ENCODE measurements at places on chromosomes 4 and X. TPM values are rescaled to one million over a fixed set of nuclear protein-coding genes. Genes with fewer than 3 reads are reported as not detected.

The RBMX2 gene
- 9.2 TPM for total RNA-seq

The MAGEA10 gene
- not detected for total RNA-seq

DNA sequence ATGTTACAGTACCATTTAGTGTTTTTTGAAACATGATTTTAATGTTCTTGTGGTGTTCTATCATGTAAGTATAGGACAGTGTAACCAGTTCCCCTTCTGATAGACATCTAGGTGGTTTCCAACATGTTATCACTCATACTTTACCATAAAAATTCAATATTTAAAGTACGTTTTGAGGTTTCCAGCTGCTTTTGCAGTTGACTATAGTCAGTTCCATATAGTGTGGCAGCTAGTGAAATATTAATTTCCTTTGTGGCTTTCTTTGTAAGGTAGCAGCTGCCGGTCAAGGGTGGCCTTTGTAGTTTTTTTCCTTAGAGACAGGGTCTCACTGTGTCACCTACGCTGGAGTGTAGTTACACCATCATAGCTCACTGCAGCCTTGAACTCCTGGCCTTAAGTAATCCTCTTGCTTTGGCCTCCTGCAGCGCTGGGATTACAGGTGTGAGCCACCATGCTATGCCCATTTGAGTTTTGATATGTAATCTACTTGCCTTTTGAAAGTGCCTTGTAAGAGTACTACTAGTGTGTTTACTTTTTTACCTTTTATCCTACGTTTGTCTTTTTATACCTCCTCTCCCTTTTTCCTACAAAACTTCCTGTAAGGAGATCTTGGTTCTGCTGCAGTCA lies 63.0 kb downstream of the ARHGAP10 start:
- no peaks in the 10 kb centered on the region for H3K27me3 ChIP-seq
- H3K27ac ChIP-seq: no peak overlapping the region
- H3K4me1 ChIP-seq: no peaks in the 10 kb centered on the region
- H3K36me3 ChIP-seq: no peaks in the 10 kb centered on the region
- H3K4me3 ChIP-seq: no peak overlapping the region

DNA sequence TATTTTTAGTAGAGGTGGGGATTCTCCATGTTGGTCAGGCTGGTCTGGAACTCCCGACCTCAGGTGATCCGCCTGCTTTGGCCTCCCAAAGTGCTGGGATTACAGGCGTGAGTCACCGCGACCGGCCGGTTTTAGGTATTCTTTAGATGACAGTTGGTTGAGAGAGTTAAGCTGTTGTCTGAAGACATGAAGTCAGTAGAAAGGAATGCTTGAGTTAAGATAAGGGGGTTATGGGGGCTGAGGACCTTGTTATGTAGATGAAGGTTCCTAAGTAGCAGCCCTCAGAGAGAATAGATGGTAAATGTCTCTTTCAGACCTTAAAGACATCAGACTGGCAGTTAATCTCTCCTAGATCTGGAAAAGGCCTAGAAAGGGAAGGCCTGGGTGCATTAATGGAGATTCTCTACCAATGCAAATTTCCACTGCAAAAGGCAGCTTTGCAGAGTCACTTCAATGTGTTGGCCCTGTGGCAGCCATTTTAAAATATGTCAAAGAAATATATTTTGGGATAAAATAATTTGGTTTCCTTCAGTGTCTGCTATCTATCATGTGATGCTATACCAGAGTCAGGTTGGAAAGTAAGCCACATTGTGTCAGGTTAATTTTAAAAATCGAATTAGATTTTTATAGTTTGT lies 6.4 kb upstream of the ZNF674 start:
- H3K36me3 ChIP-seq: no peaks in the 10 kb centered on the region
- no peak overlapping the region for H3K27ac ChIP-seq
- H3K27me3 ChIP-seq: no peaks in the 10 kb centered on the region
- no peak overlapping the region for H3K4me3 ChIP-seq
- DNase-seq: no peak

GRCh38 chr4:67638136-67638535 lies 62.8 kb downstream of the UBA6 start:
- no peak for DNase-seq
- H3K36me3 ChIP-seq: no peaks in the 10 kb centered on the region
- no peaks in the 10 kb centered on the region for H3K27me3 ChIP-seq
- H3K4me3 ChIP-seq: no peak overlapping the region
- H3K4me1 ChIP-seq: no peaks in the 10 kb centered on the region

- no peak for DNase-seq
- no peaks in the 10 kb centered on the region for H3K27me3 ChIP-seq
- no peaks in the 10 kb centered on the region for H3K4me1 ChIP-seq
- H3K27ac ChIP-seq: no peak overlapping the region
Observed at GRCh38 chr4:140789759-140790158, 33.6 kb upstream of the TBC1D9 start.

DNA sequence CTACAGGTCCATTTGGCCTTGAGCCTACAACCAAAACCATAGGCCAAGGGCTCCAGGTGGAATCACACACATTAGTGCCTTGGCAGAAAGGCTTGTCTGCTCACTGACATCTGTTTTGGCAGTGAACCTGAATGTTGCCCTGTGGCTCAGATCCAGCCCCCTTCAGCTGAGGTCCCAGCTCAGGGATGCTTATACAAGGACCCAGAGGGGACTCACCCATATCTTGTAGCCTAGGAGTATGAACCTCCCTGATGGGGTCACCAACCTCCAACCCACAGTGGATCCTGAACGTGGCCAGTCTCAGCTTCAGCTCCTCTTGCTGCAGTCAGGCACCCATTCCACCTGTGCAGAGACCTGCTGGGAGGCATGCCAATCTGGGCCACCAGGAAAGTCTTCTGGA lies 50.8 kb upstream of the HMX1 start:
- no peaks in the 10 kb centered on the region for H3K4me1 ChIP-seq
- H3K4me3 ChIP-seq: no peak overlapping the region
- no peaks in the 10 kb centered on the region for H3K27me3 ChIP-seq
- no peak overlapping the region for H3K27ac ChIP-seq
- H3K36me3 ChIP-seq: no peaks in the 10 kb centered on the region

DNA sequence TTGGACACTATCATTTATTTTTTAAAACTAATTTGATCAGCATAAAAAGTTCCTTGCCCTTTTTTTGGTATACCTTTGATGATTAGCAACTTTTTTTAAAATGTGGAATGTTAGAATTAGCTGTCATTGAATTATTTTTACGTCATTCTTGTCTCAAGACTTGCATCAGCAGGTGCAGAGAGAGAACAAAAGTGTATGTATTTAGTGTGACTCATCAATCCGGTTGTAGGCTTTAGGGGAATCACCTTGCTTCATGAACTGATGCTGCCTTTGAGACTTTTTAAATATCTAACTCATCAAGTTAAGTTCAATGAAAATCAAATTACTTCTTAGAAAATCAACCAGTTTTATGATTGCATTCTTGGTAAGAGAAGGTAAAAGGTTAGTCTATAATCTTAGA lies 125.1 kb downstream of the ARX start:
- H3K4me3 ChIP-seq: no peak overlapping the region
- no peak overlapping the region for H3K27ac ChIP-seq
- H3K27me3 ChIP-seq: no peaks in the 10 kb centered on the region

DNA sequence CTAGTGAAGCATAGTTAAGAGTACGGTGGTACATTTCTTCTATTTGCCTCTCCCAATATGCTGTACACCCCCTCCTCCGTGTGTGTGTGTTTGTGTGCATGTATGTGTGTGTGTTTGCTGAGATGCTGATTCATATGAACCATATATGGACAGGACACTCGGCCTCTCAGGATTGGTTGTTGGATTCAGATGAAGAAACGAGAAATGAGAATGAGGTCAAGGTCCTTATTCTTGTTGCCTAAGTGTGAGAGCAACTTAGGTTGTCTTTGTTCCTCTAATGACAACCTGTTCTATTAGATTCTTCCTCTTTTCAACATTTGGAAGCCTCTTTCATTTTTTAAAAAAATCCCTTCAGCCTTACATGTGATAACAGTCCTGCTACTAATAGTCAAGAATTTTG lies 1387.6 kb downstream of the STIM2 start:
- no peaks in the 10 kb centered on the region for H3K4me1 ChIP-seq
- no peak for DNase-seq
- H3K27ac ChIP-seq: no peak overlapping the region
- no peaks in the 10 kb centered on the region for H3K36me3 ChIP-seq
- H3K4me3 ChIP-seq: no peak overlapping the region
- H3K27me3 ChIP-seq: no peaks in the 10 kb centered on the region

GRCh38 chrX:148363471-148364235 lies 136.8 kb upstream of the AFF2 start:
- H3K36me3 ChIP-seq: no peaks in the 10 kb centered on the region
- no peak overlapping the region for H3K4me3 ChIP-seq
- no peak overlapping the region for H3K27ac ChIP-seq
- H3K4me1 ChIP-seq: no peaks in the 10 kb centered on the region
- no peaks in the 10 kb centered on the region for H3K27me3 ChIP-seq

GRCh38 chr4:159096434-159096833 lies 6.4 kb upstream of the RAPGEF2 start:
- H3K4me1 ChIP-seq: no peaks in the 10 kb centered on the region
- H3K27ac ChIP-seq: no peak overlapping the region
- H3K27me3 ChIP-seq: no peaks in the 10 kb centered on the region
- no peaks in the 10 kb centered on the region for H3K36me3 ChIP-seq

The AWAT2 gene
- total RNA-seq: not detected

The UGT2A2 gene
- not detected for total RNA-seq

DNA sequence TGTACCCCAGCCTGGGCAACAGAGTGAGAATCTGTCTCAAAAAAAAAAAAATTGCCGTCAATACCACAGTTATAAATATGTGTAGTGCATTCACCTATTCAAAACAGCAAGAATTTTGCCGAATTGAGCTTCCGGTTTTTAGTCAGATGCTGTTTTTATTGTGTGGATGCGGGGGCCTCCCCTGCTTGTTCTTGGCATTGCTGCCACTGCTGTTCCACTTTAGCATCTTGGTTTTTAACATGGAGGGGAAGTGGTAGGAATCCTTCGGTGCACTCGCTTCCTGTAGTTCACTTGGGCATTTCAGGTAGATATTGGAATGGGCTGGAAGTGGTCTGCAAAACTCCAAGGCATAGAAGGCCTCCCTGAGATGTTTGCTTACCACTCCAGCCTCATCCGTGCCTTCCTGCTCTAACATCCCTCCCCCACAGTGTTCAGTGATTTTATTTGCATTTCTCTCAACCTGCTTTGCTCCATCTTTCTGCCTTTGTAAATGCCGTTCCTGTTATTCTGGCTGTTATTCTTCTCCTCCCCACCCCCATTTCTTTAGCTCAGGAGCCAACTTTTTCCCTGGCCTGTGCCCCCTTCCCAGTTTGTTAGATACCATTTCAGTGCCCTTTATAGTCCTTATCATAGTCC lies 25.5 kb downstream of the MOB1B start:
- DNase-seq: no peak
- no peaks in the 10 kb centered on the region for H3K36me3 ChIP-seq
- H3K27ac ChIP-seq: no peak overlapping the region
- H3K4me1 ChIP-seq: no peaks in the 10 kb centered on the region
- no peak overlapping the region for H3K4me3 ChIP-seq

DNA sequence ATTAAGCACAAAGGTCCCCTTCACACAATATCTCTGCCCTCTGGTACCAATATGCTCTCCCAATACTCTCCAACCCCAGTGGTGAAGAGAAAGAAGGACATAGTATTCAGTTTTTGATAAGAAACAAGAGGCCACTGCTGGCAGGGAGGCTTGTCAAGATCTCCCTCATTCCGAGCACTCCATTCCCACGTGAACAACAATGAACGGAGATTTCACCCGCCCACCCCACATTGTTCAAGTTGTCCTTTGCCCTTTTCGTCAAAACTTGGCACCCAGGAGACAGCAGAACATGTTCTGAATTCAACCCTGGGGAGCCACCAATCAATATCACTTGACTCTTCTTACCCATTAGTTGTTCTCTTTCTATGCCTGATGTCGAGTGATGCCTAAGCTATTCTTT lies 54.2 kb upstream of the SLC25A4 start:
- H3K36me3 ChIP-seq: no peaks in the 10 kb centered on the region
- H3K4me1 ChIP-seq: no peaks in the 10 kb centered on the region
- no peak overlapping the region for H3K4me3 ChIP-seq
- H3K27me3 ChIP-seq: peaks cover 4% of the 10 kb centered on the region
- no peak for DNase-seq

The MEPE gene
- total RNA-seq: not detected

- no peak for DNase-seq
- no peaks in the 10 kb centered on the region for H3K27me3 ChIP-seq
- no peak overlapping the region for H3K4me3 ChIP-seq
Observed at GRCh38 chrX:115946059-115946458, 224.5 kb upstream of the AGTR2 start.

The RNF212 gene
- 2.3 TPM for total RNA-seq

The RAB33A gene
- total RNA-seq: not detected

GRCh38 chr4:169167957-169168858 lies 102.5 kb downstream of the SH3RF1 start:
- H3K36me3 ChIP-seq: no peaks in the 10 kb centered on the region
- DNase-seq: no peak
- H3K27me3 ChIP-seq: no peaks in the 10 kb centered on the region
- no peak overlapping the region for H3K27ac ChIP-seq

The TNIP3 gene
- total RNA-seq: not detected

The CCDC120 gene
- total RNA-seq: 2.0 TPM

- H3K27me3 ChIP-seq: no peaks in the 10 kb centered on the region
- no peak for DNase-seq
- no peaks in the 10 kb centered on the region for H3K4me1 ChIP-seq
- H3K36me3 ChIP-seq: no peaks in the 10 kb centered on the region
- H3K4me3 ChIP-seq: no peak overlapping the region
- no peak overlapping the region for H3K27ac ChIP-seq
Observed at GRCh38 chr4:74118600-74119338, 19.8 kb upstream of the CXCL2 start.

- H3K27ac ChIP-seq: no peak overlapping the region
- H3K4me3 ChIP-seq: no peak overlapping the region
- no peak for DNase-seq
- H3K4me1 ChIP-seq: no peaks in the 10 kb centered on the region
Observed at GRCh38 chr4:148359769-148360168, 82.4 kb downstream of the NR3C2 start.

DNA sequence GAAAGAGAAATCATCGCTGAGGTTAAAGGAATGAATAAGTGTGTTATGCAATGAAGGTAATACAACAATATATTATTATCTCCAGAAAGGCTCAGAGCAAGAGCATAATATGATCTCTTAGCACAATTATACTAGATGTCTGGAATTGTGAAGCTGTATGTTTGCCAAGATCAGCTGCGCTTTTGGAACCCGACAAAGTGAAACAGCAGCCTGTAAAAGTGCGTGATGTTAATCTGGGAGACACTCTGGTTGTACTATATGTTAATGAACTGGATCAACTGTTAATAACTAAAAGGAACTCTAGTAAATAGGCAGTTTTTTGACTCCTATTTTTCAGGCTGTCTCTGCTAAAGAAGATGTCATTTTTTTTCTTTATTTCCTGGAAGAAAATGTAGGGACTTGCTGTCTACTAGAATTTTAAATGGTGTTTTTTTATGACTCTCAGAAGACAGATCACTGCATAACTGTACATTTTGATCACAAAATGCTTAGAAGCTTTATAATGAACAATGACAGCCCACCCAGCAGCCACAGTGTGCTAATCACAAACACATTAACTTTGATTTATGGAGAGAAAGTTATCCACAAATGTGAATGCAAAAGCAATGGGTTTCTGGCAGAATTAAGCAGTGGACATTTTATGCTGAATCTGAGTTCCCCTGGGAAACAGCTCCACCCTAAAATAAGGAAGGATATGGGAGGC lies 50.2 kb downstream of the UGT2B28 start:
- H3K27me3 ChIP-seq: no peaks in the 10 kb centered on the region
- H3K27ac ChIP-seq: no peak overlapping the region
- no peaks in the 10 kb centered on the region for H3K36me3 ChIP-seq
- DNase-seq: no peak

All from uterus (tissue), 4 donors.